ENCODE measurements at places on chromosomes 3 and 15.
A peak's percentile ranks its signal among the peaks of the same experiment; 100 is the strongest.

- no peak for DNase-seq
Observed at GRCh38 chr3:44478055-44478468, 592 bp upstream of the ZNF445 start.

DNA sequence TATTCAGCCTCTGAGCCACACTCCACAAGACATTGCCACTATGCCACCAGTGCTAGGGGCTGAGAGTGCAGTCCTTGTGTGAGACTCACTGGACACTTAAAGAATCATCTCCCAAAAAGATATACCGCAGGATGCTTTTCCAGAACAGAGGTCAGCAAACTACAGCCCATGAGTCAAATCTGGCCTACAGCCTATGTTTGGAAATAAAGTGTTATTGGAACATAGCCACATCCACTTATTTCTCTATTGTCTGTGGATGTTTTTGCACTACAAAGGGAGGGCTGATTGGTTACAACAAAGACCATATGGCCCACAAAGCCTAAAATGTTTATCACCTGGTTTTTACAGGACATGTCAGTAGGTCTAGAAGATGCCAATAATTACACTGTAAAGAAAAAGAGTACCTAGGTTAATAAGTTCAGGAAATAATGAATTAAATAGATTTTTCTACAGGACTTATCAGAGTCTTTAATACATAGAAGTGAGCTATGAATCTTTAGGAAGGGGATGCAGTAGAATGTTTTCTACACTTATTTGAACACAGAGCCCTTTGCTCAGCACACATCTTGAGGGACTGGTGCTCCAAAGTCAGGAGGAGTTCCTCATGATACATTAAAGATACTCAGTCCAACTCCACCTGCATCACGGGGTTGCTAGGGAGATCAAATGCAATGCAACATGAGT lies 26.3 kb downstream of the SRGAP3 start:
- no peak for DNase-seq

GRCh38 chr15:40312370-40313158 lies 4.8 kb upstream of the PLCB2 start:
- DNase-seq: no peak

- no peak for DNase-seq
Observed at GRCh38 chr3:15645246-15645645, 43.7 kb downstream of the BTD start.

- no peak for DNase-seq
Observed at GRCh38 chr3:138137861-138138260, 5.7 kb upstream of the A4GNT start.

DNA sequence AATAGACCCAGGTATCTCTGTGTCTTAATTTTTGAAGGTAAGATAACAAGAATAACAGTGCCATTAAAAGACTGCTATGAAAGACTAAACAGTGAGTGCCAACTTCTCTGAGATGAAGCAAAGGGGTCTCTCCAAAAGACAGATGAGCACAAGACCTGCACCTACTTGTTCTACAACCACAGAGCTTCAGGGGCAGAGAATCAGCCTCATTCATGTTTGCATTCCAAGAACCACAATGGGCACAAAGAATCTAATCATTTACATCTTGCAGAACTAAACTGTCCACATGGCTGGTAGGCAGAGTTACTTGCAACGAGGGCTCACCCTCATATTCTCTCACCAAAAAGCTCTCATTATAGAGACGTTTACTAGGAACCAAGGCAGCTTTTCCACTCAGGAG lies 83.9 kb downstream of the PEAK1 start:
- no peak for DNase-seq

- no peak for DNase-seq
Observed at GRCh38 chr15:32784581-32784980, 66.8 kb downstream of the GREM1 start.

DNA sequence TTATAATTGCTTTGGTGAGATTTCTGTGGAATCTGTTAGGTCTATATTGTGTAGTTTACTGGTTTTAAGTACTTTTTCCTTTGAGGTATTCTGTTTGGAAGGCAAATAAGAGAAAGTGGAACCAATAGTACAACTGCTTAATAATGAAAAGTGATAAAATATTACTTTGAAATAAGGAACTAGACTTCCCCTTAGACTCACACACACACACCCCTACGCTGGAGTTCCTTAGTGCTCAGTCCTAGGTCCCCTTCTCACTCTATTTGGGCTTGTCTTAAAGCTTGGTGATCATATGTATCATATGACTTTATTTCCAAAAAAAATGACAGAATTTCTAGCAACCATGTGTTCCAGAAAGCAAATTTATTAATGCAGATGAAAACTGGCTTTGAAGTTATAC lies 494.0 kb upstream of the TGFBR2 start:
- DNase-seq: no peak

DNA sequence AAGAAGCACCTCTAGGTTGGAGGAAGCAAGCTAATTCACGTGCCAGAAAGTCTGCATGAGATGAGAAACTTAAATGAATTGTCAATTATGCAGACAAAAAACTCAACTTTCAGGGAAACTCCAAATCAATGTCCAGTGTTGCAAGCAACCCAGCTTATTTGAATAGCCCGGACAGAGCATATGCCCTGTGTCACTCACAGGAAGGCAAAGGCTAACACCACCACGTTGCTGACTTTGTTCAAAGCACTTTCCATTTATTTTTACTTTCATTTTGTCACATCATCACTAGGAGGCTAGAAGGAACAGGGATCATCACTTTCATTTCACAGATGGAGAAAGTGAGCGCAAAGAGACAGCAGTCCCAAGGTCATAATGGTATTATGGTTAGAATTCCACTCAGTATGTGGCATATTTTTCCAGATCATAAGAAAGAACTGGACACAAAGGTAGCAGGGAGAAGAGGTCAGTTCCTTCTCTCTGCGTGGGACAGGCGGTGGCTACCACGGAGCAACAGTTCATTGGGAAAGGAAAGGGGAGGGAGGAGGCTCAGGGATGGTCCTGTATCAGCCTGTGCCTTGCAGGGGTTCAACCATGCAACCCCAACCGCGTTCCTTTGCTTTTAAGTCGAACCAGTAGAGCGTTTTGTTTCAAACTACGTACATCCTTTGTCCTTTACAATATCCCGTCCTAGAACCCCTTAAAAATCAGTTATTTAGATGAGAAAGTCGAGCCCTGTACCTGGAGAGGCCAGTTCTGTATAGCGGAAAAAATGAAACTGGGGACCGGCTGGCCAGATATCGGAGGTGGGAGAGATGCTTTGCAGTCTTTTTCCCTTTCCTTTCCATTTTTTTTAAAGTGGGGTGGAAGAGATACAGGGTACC lies 1.1 kb downstream of the HEG1 start:
- peak; percentile 45 for DNase-seq

DNA sequence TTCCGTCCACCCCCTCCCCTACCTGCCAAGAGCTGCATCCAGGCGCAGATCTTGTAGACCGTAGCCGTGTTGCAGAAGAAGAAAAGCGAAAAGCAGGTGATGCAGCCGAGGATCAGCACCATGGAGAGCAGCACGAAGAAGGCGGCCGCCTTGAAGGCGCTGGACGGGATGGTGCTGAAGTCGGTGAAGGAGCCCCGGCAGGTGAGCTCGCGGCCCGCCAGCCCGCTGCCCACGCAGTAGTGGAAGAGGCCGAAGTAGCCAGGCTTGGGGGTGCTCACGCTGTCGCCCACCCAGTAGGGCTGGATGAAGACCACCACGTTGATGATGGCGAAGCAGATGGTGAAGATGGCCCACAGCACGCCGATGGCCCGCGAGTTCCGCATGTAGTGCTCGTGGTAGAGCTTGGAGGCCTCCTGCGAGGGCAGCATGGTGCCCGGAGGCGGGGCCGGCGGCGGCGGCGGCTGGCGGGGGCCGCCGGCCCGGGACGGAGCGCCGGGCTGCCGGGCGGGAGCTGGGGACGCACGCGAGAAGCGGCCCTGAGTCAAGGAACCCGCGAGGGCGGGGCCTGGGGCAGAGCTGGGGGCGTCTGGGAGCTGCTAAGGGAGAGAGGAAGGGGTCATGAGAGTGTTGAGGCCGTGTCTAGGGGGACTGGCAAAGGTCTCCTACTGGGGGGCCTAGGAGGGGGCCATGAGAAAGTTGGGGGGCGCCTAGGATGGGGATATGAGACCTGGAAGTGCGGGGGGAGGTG lies 1.2 kb downstream of the LHFPL4 start:
- peak; percentile 24 for DNase-seq

GRCh38 chr3:183854318-183855035 lies 29.1 kb upstream of the MAP6D1 start:
- no peak for DNase-seq

DNA sequence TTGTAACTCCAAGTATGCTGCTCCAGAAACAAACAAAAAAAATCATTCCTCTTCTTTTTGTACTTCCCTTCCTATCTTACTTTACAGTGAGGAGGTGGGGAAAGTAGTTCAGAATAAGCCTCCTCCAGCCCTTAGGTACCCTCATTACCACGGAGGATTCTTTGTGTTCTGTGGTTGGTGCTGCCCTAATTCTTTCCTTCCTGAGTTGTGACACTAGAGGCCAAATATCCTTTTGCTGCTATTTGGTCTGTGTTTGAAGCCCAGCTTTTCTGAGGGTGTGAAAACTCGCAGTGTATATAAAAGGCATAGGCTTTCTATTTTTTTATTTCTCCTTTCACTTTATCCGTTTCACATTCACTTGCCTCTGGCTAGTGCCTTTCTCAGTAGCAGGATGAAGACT lies 98.2 kb downstream of the HHLA2 start:
- no peak for DNase-seq

DNA sequence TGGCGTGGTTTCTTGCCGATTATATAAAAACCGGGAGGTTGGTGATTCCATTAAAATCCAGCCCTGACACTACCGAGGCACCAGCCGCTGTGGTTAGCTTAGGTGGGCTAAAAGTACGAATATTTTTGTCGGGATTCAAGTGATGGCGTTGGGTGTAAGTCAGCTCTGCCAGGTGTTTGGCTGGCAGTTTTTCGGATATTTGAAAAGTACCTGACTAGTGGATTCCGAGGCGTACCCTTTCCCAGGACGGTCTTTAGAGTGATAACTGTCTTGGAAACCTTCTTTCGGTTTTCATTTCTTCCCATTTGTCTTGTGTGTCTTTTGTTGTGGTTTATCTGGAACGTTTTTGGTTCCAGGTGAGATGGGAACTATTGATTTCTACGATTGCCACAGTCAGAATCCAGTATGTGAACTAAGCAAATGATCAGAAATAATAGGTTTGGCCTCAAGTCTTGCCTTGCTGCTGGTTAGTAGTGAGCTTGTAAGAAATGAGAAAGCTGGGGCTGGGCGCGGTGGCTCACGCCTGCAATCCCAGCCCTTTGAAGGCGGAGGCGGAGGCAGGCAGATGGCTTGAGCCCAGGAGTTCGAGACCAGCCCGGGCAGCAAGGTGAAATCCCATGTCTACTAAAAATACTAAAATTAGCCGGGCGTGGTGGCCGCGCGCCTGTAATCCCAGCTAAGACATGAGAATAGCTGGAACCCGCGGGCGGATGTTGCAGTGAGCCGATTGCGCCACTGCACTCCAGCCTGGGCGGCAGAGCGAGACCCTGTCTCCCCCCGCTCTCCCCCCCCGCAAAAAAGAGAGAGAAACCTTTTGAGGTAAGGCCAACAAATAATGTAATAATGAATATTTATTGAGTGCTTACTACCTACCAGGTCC lies 1.4 kb downstream of the FYTTD1 start:
- DNase-seq: peak; percentile 46

GRCh38 chr3:185207931-185208746 lies 45.7 kb downstream of the EHHADH start:
- DNase-seq: peak; percentile 73

GRCh38 chr3:16800361-16800760 lies 84.4 kb upstream of the PLCL2 start:
- no peak for DNase-seq

DNA sequence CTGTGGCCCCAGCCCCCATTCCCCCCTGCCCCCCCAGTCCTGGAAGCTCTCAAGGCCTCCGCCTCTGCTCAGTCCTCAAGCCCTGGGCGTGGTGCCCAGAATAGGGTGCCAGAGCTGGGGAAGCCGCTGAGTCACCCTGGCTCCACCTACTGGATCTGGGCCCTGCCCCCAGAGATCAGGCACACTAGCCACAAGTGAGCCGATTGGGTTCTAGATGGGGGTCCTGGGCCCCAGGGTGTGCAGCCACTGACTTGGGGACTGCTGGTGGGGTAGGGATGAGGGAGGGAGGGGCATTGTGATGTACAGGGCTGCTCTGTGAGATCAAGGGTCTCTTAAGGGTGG lies 5.7 kb downstream of the EIF4G1 start:
- DNase-seq: peak; percentile 46

DNA sequence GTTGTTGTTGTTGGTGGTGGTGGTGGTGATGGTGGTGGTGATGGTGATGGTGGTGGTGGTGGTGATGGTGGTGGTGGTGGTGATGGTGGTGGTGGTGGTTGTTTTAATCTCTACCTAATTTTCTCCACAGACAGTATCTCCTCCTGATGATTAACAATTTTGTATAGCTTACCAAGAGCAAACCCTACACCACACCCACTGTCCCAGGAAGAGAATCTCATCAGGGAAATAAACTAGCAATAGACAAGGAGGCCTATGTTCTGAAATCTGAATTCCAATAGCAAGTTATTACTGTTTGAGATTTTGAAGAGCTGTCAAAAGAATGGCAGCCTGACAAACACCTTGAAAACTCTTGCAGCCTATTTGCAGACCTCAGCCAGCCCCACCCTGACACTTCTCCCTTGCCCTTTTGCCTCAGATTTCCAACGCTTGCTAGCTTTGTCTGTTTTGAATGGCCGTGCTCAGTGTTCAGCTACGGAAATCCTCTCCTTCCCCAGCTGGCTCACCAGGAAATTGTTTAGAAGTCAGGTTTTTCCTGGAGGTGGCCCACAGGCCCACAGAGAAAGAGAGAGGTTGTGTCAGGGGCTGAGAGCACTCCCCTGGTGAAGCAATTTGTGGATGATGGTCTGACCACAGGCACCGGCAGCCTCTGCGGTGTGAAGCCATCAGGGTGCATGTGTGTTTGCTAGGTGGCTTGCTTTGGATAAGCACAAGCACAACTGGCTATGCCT lies 101.6 kb downstream of the MAGI1 start:
- DNase-seq: peak; percentile 33

GRCh38 chr3:14288833-14289451 lies 110.3 kb downstream of the LSM3 start:
- DNase-seq: no peak

DNA sequence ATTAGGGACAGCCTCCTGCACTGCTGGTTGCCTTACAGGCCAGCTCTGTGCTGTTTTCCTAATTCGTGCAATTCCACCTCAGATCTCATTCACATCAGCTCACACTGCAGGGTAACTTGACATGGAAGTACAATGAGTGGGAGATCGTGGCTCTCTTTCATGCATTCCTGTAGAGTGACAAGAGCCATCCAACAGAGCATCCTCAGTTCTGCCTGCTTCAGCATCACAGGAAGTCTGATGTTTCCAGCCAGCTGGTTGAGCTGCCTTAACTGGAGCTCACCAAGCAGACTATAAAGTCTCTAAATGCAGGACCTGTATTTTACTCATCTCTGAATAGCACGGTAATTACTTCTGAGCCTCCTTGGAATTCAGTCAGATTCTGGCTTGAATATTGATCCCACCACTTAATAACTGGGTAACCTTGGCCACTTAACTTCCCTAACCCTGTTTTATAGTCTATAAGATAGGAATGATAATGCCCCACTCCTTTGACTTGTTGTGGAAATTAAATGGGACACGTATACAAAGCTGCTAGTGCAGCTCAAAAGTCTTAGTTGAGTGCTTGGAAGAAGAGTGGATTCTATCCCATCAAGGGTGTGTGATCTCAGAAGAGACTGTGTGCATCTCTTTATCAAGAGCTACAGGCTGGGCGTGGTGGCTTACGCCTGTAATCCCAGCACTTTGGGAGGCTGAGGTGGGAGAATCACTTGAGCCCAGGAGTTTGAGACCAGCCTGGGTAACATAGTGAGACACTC lies 1.4 kb upstream of the DIS3L start:
- DNase-seq: no peak

All from activated CD4-positive, alpha-beta T cell treated with anti-CD3 and anti-CD28 coated beads, Interleukin-10, Interleukin-2, amounts not matched to agents 100 ng/mL and 50 ng/mL, durations not matched to agents 16 hours and 8 hours (primary cell).